ENCODE measurements at places on chromosomes 5 and 9. TPM values are rescaled to one million over a fixed set of nuclear protein-coding genes. Genes with fewer than 3 reads are reported as not detected.
A peak's percentile ranks its signal among the peaks of the same experiment; 100 is the strongest.

DNA sequence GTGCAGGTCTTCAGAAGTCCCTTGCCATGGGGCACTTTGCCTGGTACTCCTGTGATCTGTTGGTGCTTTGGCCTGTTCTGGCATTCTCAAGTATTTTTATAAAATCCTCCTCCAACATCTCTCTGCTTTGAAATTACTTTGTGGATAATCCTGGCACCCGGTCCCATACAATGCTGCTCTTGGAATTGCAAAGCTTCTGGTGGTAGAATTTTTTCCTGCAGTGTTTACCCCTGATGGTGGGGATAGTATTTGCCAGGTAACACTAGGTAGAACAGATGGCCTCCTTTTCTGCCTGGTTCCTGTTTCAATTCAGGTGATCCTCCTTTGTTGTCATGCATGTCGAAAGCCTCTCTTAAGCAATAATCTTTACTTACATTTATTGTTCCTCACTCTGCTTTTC is 109.8 kb upstream of the ATP10B start:
- no peaks in the 10 kb centered on the region for H3K4me1 ChIP-seq
- H3K27ac ChIP-seq = no peak overlapping the region
- H3K36me3 ChIP-seq = no peaks in the 10 kb centered on the region
- H3K27me3 ChIP-seq = no peaks in the 10 kb centered on the region
- DNase-seq = no peak

DNA sequence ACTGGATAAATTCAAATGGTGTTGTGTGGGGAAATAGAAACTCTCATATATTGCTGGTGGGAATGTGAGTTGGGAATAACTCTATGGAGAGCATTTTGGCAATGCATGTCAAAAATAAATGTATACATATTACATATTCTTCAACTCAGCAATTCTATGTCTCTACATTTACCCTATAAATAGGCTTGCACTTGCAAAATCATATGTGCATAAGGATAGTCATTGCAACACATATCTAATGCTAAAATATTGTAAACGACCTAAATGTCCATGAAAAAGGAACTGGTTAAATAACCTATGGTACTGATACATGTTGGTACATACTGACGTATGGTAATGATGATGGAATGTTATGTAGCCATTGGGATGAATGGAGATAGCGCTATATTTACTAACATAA is 94.5 kb upstream of the CHD1 start:
- no peak overlapping the region for H3K27ac ChIP-seq
- DNase-seq = no peak
- no peaks in the 10 kb centered on the region for H3K27me3 ChIP-seq

DNA sequence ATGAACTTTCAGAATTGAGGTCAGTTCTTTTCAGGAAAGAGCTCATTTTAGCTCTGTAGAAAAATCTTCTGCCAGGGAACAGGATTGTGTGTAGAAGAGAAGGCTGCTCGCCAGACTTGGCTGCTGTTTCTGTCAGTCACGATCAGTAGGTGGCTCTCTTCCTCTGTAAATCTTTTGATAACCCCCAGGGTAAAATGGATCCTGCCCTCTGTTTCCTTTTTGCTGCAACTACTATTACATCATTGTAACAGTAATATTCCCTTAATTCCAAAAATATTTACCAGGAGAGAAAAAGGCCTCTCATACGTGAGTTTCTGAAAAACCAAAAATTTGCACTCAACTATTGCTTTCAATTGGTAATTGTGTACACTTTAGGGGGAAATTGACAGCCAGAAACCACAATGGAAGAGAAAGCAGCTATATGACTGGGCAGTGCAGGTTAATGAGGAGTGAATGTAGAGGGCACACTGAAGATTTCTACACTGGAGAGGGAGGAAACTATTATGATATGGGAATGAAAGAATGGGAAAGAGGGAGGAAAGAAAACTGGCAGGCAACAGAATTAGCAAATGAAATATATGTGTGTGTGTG is 12.3 kb downstream of the IFNA21 start:
- no peaks in the 10 kb centered on the region for H3K4me1 ChIP-seq
- H3K27me3 ChIP-seq = no peaks in the 10 kb centered on the region
- no peak overlapping the region for H3K4me3 ChIP-seq

DNA sequence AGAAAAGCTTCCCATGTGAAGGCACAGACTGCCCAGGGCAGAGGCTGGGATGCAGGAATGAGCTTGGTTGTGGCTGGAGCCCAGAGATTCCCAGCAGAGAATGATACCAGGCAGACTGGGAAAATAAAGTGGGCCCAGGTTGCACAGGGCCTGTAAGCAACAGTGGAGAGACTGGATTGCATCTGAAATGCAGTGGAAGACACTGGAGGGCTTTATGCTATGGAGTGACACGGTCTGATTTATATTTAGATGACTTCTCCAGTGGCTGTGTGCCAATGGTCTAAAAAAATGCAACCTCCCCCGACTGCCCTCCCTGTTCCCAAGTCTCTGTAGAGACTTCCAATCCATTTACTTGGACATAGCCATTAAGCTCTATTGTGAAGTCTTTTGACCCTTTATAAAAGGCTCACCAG is 951.1 kb upstream of the DMAC1 start:
- DNase-seq = peak; percentile 80
- peak overlapping the region; percentile 23 for H3K27ac ChIP-seq
- no peaks in the 10 kb centered on the region for H3K27me3 ChIP-seq

DNA sequence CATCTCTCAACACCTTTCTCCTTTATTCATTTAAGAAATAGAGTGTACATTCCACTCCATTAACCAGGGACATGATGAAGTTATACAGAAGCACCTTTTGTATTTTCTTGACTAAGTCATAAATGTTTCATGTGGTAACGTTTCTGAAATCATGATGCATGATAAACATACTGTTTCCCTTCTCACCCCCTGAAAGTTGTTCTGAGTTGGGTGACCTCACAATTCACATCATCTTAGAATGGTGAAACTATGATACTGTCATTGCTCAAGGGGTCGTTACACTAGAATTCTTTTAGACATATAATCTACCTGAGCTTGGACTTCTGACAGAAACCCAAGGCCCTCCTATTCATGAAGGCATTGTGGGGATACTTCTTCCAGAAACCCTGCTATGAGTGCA is 37.8 kb upstream of the MIER3 start:
- H3K36me3 ChIP-seq = no peaks in the 10 kb centered on the region
- no peak overlapping the region for H3K4me3 ChIP-seq
- H3K27ac ChIP-seq = no peak overlapping the region
- DNase-seq = no peak
- no peaks in the 10 kb centered on the region for H3K4me1 ChIP-seq

- no peak for DNase-seq
- H3K4me3 ChIP-seq = no peak overlapping the region
- H3K27me3 ChIP-seq = no peaks in the 10 kb centered on the region
- H3K27ac ChIP-seq = no peak overlapping the region
- no peaks in the 10 kb centered on the region for H3K36me3 ChIP-seq
These were observed 10.7 kb upstream of the LURAP1L start for GRCh38 chr9:12764150-12764549.

DNA sequence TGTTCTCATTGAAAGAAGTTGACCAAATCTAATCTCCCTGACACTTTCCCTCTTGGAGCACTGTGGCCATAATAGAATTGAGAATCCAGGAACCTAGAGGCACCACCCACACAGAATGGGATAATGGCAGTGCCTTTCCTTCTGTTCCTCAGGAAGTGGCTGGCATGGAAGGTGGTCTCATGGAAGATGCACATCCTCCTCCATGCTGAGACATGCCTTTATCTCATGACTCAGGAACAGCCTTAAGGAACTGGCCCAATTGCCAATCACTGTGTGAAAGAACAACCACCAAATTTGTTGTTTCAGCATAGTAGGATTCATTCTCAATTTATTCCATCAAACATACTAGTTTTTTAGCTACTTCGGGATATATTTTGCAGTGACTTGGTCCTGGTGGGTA is 137.5 kb upstream of the RASGRF2 start:
- DNase-seq = no peak
- no peaks in the 10 kb centered on the region for H3K27me3 ChIP-seq
- H3K36me3 ChIP-seq = no peaks in the 10 kb centered on the region
- H3K4me1 ChIP-seq = peaks cover 2% of the 10 kb centered on the region
- no peak overlapping the region for H3K27ac ChIP-seq

DNA sequence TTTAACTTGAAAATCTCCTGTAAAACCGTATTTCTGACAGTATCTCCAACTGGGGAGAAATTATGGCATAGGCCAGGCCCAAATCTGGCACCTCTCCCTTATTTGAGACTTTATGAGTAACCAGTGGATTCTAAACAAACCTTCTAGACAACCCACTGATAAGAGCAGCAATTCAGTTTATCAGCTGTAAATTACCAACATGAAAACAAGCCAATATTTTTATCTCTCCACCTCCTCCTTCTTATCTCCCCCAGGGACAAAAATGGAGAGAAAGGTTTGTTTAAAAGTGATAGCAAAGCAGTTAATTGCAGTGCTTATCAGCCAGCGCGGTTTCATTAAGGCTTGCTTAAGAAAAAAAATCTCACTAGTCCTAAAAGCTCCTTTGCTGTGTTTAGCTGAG is 53.8 kb downstream of the KCNV2 start:
- no peak overlapping the region for H3K27ac ChIP-seq
- peaks cover 25% of the 10 kb centered on the region for H3K36me3 ChIP-seq
- no peaks in the 10 kb centered on the region for H3K27me3 ChIP-seq
- no peak overlapping the region for H3K4me3 ChIP-seq
- H3K4me1 ChIP-seq = no peaks in the 10 kb centered on the region
- no peak for DNase-seq

- H3K36me3 ChIP-seq = no peaks in the 10 kb centered on the region
- no peak overlapping the region for H3K4me3 ChIP-seq
- H3K4me1 ChIP-seq = no peaks in the 10 kb centered on the region
- H3K27me3 ChIP-seq = no peaks in the 10 kb centered on the region
- DNase-seq = peak; percentile 32
- H3K27ac ChIP-seq = no peak overlapping the region
These were observed 31.2 kb upstream of the DTWD2 start for GRCh38 chr5:119019501-119019900.

DNA sequence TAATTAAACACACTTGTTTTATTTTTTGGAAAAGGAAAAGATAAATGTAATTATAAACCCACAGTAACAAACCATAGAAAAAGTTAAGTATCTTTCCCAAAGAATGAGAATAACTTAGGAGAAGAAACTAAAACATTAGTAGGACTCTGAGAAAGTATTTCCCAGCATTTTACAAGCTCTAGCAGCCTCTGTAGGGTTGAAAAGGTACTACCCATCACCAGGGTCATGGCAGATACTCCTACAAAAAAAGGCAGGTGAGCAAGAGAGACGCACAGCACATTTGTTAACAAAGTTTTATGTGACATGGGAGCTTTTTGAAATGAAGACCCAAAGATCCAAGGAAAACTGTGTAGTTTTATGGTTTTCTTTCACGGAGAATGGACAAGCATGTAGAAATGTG is 77.7 kb upstream of the FAM169A start:
- H3K4me1 ChIP-seq = no peaks in the 10 kb centered on the region
- H3K27ac ChIP-seq = no peak overlapping the region
- H3K27me3 ChIP-seq = no peaks in the 10 kb centered on the region
- H3K36me3 ChIP-seq = no peaks in the 10 kb centered on the region

DNA sequence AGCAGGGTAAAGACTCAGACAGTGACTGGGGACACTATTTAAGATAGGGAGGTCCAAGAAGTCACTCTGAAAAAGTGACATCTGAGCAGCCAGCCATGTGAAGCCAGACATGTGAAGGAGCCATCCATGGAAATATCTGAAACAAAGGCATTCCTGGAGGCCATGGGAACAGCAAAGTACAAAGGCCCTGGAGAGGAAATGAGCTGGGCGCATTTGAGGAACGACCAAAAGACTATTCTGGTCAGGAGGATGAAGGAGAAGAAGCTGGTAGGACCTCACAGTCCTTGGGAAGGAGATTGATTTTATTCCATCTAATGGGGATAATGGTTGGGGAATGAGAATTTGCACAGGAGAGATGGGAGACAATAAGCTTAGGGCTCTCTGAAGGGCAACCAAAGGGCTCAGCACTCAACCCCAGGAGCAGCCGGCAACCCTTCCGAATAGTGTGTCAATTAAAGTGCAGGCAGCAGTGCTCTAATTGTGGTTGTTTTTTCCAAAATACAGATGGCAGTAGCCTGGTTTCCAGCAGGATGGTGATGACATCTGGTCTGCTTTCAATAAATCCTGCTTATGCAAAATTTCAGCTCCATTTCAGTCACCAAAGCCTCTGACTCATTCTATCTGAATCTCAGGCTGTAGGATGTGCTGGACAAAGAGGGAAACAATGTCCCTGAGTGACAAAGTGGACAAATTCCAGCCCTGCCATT is 26.7 kb downstream of the FOXI1 start:
- H3K27ac ChIP-seq = no peak overlapping the region
- H3K4me3 ChIP-seq = no peak overlapping the region
- DNase-seq = no peak
- H3K36me3 ChIP-seq = no peaks in the 10 kb centered on the region
- H3K27me3 ChIP-seq = no peaks in the 10 kb centered on the region

GRCh38 chr9:124595743-124596142 is 88.5 kb upstream of the NR5A1 start:
- H3K36me3 ChIP-seq = no peaks in the 10 kb centered on the region
- H3K27ac ChIP-seq = no peak overlapping the region
- no peak for DNase-seq
- no peaks in the 10 kb centered on the region for H3K27me3 ChIP-seq
- peaks cover 20% of the 10 kb centered on the region for H3K4me1 ChIP-seq

DNA sequence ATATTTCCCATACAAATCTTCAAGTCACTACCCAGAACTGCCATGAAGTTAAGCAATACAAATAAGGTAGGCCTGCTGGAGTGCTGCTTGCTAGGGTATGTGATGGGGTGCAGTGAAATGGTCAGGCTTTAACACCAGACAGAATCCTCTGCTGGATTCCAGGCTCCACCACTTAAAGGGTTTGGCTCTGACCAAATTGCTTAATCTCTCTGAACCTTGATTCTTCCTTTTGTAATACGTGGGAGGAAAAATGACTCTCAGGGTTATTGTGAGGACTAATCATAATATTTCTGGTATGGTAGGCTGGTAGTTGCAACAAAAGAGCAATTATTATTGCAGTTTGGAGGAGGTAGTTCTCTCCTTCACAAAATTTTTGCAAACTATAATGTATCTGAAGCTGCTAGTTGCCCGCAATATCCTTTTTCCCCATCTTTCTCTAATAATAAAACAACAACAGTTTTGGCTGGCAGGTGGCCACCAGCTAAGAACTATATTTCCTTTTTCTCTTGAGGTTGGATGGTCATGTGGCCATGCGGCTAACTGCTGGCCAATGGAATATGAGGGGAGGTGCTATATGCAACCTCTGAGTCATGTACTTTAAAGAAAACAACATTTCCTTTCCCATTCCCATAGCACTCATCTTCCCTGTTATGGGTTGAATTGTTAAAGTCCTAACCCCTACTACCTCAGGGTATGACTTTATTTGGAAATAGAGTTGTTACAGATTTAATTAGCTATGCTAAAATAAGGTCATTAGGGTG is 44.1 kb downstream of the CCL28 start:
- H3K4me3 ChIP-seq = no peak overlapping the region
- no peak overlapping the region for H3K27ac ChIP-seq
- no peaks in the 10 kb centered on the region for H3K4me1 ChIP-seq

The GPR151 gene
- total RNA-seq = not detected

The PAEP gene
- total RNA-seq = not detected

The CD180 gene
- total RNA-seq = 0.66 TPM

The SLCO6A1 gene
- 0.31 TPM for total RNA-seq

The PCDHGC3 gene
- total RNA-seq = 52.7 TPM

The IFNK gene
- not detected for total RNA-seq

The BARHL1 gene
- not detected for total RNA-seq

The IFNA13 gene
- total RNA-seq = 0.04 TPM
